T follicular helper cell (primary cell): ENCODE measurements at places on chromosomes 11 and 22.

DNA sequence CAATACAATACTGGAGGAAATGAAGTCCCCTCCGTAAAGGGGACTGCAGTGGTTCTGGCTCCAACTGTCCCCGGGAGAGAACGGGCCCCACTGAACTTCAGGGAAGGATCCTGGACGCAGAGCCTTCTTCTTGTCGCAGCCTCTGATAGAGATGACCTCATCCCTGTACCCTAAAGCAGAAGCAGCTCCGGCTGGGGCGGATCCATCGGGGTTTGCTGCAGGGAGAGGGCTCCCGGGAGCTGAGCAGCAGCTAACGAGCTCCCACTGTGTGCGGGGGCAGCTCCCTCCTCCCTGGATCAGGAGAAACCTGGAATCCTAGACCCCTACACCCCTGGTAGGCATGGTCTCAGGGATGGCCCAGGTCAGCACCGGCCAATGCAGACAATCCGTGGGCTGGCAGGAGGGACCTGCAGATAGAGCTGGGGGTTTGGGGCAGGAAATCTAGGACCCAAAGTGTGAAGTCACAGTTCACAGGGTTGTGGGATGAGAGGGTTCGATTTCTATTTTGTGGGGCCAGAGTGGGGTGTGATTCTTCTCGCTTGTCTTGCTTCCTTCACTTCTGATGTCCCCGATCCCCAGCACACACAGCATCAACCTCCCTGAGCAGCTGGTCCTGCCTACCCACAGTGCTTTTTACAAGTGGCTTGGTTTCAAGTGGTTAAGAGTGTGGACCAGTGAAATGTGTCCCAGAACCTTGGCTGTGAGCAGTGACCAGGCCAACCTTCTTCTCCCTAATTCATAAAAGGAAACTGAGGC is 12.9 kb downstream of the KIAA0930 start:
- no peak for DNase-seq

- no peak for DNase-seq
These were observed 57.2 kb downstream of the SBF2 start for GRCh38 chr11:10236840-10237239.

GRCh38 chr11:35308157-35308556 is 111.2 kb downstream of the SLC1A2 start:
- DNase-seq = no peak

DNA sequence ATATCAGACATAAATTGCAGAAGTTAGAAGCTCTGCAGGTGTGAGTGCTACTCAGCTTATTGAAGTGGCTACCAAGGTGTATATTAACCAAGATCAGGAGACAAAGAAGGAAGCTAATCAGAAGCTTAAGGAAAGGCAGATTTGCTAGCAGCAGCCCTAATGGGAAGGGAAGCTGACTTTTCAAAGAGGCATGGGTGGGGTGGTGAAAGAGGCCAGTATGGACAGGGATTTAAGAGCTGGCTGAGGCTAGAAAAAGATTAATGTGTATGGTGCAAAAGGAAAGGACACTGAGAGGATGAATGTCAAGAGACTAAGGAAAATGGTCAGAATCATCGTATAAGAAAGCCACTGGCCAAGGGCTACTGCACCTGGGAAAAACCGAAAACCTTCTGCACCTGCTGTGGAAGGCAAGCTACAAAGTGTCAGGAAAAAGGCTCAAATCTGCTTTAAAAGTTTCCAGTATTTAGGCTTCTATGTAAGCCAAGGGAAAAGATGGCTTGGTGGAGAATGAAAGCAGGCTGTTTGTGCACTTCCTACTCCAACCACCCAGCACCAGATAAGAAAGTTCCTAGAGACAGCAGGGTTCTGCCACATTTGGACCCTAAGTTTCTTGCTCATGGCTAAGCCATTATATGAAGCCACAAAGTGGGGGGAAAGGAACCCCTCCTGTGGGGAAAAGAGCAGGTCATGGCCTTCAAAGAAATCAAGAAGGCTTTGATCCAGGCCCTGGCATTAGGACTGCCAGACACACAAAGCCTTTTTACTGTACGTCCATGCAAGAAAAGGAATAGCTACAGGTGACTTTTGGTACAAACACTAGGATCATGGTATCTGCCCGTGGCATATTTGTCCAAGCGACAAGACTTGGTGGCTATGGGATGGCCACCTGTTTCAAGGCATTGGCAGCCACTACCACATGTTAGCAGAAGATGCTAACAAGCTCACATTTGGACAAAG is 40.9 kb upstream of the GLYAT start:
- DNase-seq = no peak

GRCh38 chr11:74691755-74692154 is 39.5 kb downstream of the CHRDL2 start:
- no peak for DNase-seq

- no peak for DNase-seq
These were observed 3.2 kb downstream of the GLB1L2 start for GRCh38 chr11:134334796-134335571.

- no peak for DNase-seq
These were observed 18.1 kb upstream of the CRTAM start for GRCh38 chr11:122820158-122820557.
